EH (cell line): ENCODE measurements at places on chromosomes 1 and 21.

- peak; percentile 89 for DNase-seq
Observed at GRCh38 chr1:207797229-207797973, 45.5 kb downstream of the CD46 start.

- peak; percentile 83 for DNase-seq
Observed at GRCh38 chr1:218209351-218209861, 75.7 kb upstream of the RRP15 start.

- DNase-seq, result peak; percentile 62
Observed at GRCh38 chr21:42039470-42039901, 29.3 kb upstream of the ZBTB21 start.

DNA sequence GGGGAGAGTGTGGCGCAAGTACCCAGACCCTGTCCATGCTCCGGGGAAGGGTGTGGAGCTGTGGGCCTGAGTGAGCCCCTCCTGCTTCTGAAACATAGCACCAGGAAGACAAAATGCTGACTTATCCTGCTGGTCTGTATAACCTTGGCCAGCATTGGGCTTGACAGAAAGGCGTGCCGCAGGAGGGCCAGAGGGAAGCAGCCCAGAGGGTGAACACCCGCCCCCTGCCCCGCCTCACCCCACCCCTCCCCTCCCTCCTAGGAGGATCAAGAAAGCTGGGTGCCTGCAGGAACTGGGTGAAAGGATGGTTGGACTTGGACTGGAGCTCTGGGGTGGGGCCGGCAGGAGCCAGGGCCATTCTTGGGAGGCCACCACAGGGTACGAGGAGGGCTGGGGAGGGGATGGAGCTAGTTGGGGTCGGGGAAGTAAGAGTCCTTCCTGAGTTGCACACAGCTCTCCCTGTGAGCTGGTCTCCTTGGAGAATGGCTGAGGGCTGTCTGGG, 27.1 kb downstream of the PTPRF start:
- peak; percentile 68 for DNase-seq

DNA sequence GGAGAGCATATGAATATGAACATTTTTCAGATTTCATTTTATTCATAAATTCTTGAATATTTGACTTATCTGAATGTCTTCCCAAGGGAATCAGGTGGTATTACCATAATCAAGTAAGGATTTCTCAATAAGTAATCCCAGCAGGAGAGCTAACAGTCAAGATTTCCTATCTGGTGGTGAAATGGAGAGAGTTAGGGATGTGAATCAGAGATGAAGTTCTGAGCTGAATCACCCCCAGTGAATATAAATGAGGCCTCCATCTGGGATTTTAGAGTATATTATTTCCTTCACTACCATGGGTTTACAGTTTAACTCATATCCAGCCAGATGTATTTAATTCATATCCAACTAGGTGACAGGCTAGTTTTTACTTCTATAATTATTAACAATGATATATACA, 61.5 kb upstream of the RGS2 start:
- DNase-seq, result peak; percentile 28

DNA sequence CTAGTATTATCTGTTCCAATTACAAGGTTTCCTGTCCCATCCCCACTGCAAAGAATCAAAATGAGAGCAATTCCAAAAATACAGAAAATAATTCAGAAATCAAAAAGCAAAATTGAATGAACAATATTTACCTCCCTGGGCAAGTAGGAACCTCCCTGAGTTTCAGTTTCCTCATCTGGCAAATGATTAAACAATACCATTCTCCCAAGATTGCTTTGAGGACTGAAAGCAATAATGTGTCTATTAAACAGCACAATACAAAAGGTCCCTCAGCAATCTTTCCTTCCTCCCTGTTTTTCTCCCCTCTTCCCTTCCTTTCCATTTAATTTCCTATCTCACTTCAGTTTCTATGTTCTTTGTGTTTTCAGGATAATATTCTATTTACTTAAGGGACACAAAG, 171.0 kb downstream of the ZC3H11B start:
- DNase-seq, result no peak

- DNase-seq, result no peak
Observed at GRCh38 chr1:23611601-23612327, 52.5 kb upstream of the ID3 start.

DNA sequence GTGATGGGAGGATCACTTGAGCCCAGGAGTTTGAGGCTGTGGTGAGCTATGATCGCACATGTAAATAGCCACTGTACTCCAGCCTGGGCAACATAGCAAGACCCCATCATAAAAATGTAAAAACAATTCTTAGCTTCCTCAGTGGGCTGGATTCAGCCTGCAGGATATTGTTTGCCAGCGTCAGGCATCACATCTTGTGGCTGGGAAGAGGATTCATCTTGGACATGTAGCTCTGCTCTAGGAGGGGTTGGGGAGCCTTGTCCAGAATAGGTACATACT, 19.3 kb upstream of the ST3GAL3 start:
- no peak for DNase-seq

- no peak for DNase-seq
Observed at GRCh38 chr1:209613400-209614150, 30.1 kb downstream of the CAMK1G start.

DNA sequence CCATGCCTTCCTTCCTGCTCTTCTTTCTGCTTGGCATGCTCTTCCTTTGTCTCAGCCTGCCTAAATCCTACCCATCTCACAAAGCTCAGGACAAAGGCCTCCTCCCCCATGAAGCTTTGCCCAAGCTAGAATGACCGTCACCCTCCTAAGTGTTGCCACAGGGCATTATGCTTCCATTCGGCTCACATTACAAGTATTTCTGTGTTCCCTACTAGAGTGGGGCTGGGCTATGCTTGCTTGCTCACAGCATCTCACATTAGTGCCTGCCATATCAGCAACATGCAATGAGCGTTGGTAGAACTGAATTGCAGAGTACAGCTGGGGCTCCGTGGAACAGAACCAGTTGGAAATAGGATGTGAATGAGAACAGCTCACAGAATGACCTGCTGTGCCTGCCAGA, 82.8 kb downstream of the CD58 start:
- DNase-seq, result no peak

- DNase-seq, result no peak
Observed at GRCh38 chr21:17616831-17617230, 4.1 kb upstream of the BTG3 start.

DNA sequence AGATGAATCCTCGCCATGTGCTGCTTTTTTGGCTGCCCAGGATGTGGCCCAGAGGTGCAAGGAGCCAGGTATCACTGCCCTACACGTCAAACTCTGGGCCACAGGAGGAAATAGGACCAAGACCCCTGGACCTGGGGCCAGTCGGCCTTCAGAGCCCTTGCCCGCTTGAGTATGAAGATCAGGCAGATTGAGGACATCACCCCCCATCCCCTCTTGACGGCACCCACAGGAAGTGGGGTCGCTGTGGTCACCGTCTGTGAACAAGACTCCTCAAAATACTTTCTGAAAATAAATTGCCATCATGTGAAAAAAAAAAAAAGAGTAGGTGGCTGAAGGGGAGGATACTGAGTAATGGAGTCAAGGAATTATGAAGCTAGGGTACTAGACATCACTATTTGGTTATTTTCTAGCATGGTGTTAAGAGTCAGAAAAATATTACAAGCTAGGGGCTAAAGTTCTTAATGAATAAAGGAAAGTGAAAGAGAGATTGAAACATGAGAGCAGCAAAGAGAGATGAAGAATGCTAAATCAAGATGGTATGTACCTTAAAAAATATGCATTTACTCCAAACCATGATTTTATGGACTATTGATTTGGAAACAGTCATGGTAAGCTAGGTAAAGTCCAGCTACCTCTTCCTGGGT, 84.9 kb downstream of the CLEC20A start:
- no peak for DNase-seq

DNA sequence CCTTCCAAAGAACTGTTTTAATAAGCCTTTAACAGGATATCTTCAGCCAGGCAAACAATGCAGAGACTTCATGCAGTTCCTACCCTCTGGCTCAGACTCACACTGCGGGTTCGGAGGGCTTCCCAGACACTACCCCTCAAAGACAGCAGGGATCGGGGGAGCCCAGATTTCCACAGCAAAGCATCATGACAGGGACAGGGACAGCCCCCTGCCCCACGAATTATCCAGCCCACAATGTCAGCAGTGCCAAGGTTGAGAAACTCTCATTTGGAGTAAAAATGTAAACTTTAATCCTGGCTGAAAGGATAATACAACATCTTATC, 20.1 kb downstream of the NPHP4 start:
- DNase-seq, result no peak

GRCh38 chr1:56187405-56187804, 392.0 kb downstream of the PLPP3 start:
- no peak for DNase-seq

GRCh38 chr1:18707696-18708257, 77.1 kb downstream of the PAX7 start:
- no peak for DNase-seq

- no peak for DNase-seq
Observed at GRCh38 chr21:40847951-40848350, 993 bp upstream of the DSCAM start.

DNA sequence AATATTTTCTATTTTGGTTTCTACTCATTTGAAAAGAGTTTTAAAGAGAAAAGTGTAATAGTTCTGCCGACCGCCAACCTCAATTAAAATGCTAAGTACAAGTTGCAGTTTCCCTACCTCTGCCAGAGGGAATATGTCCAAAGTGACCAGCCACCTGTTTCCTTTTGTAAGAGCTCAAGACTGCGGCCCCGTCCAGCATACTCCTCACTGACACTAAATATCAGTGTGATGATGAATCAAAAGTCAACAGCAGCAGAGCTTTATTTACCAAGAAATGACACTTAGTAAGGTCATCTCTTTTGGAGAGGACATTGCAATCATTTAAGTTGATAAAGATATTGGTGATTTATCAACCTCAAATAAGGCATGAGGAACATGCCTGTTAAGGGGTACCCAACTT, 57.4 kb upstream of the NRIP1 start:
- no peak for DNase-seq

DNA sequence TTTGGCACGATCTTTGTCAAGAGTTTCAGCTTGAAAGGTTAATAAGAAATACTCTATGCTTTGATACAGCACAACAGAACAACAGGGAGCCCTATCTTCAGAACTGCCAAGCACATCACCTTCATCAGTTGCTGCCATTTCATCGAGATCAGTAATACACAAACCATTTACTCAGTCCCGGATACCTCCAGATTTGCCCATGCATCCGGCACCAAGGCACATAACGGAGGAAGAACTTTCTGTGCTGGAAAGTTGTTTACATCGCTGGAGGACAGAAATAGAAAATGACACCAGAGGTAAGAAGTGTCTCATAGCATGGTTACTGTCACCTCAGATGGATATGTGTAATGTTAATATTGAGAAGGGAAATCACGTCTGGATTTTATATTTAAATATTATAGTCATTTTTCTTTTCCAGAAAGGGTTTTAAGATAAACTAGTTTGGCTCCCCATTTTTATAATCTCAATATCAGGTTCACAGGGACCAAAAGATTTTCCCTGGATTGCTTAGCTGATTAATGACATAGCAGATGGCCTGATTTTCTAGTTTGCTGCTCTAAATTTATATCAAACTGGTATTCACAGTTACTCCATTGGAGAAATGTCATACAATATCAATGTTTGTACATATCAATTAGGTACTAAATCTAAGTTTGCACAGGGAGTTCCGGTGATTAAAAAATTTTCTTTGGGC, 97.3 kb downstream of the USP25 start:
- no peak for DNase-seq

- no peak for DNase-seq
Observed at GRCh38 chr1:2882966-2883696, 81.6 kb upstream of the TTC34 start.

- DNase-seq, result peak; percentile 60
Observed at GRCh38 chr1:202274611-202275010, 67.1 kb downstream of the UBE2T start.

DNA sequence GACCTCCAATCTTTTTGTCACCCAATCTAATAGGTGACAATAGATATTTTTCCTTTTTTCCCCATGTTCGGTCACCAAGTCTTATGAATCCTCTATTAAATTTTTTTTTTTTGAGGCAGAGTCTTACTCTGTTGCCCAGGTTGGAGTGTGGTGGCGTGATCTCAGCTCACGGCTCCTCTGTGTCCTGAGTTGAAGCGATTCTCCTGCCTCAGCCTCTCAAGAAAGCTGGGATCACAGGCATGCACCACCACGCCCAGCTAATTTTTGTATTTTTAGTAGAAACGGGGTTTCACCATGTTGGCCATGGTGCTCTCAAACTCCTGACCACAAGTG, 42.5 kb upstream of the MTF1 start:
- DNase-seq, result no peak

- DNase-seq, result peak; percentile 92
Observed at GRCh38 chr1:201882665-201883132, 6.0 kb upstream of the SHISA4 start.

GRCh38 chr1:28887419-28887834, 26.9 kb upstream of the EPB41 start:
- DNase-seq, result peak; percentile 14

GRCh38 chr1:88001460-88001859, 672.8 kb downstream of the LMO4 start:
- peak; percentile 28 for DNase-seq

DNA sequence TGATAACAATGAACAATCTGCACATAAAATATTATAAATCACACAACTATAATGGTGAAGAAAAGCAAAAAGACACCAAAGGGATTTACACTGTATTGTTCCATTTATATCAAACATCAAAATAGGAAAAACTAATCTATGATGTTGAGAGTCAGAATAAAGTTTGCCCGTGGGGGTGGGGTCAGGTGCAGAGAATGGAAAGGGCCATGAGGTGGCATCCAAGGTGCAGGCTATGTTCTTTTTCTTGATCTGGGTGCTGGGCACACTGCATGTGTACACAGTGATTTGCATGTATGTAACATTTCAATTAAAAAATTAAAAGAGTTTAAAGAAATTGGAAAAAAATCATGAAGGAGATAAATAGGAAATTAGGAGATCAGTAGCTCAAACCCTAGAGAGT, 127.3 kb downstream of the DSCAM start:
- DNase-seq, result no peak

DNA sequence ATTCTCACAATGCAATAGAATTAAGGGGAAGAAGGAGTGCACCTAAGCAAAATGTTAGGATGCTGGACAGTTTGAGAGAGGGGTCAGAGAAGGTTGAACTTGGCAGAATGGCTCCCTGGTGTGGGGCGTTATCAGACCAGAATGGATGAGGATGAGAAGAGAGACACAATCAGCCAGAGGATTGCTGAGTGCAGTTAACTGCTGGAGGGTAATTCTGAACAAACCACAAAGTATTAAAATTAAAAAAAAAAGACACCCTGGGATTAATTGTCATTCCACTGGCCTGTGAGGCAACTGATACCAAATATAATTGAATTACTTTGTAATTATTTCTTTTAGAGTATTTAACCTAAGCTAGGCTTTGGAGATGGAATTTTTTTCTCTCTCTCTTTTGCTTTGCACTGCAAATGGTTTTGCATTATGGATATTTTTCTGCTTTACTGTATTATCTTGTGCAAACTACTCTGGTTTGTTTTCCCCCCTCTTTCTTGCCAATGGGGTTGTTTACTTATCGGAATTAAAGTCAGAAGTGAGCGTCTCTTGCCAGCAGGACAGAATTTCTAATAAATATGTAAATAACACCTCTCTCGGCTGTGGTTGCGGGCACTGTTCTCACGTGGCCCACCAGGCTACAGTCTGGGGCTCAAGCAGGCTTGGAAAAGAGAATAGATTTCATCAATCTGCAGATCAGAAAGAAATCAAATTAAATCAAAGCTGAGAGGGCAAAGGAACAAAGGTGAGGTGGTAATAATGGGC, 572.9 kb upstream of the CAMK1G start:
- no peak for DNase-seq
